Natural killer cell (primary cell): ENCODE measurements at places on chromosomes 5 and 9. TPM values are rescaled to one million over a fixed set of nuclear protein-coding genes. Genes with fewer than 3 reads are reported as not detected.

The IL17B gene
- not detected for total RNA-seq

The TLR4 gene
- 1.4 TPM for total RNA-seq

The FOXD4L6 gene
- not detected for total RNA-seq

The LTC4S gene
- total RNA-seq, result 3.5 TPM

The PDZD2 gene
- 1.3 TPM for total RNA-seq

The ORM2 gene
- total RNA-seq, result not detected

The IL13 gene
- not detected for total RNA-seq

The TAF11L10 gene
- total RNA-seq, result not detected

The PAX5 gene
- 2.1 TPM for total RNA-seq

DNA sequence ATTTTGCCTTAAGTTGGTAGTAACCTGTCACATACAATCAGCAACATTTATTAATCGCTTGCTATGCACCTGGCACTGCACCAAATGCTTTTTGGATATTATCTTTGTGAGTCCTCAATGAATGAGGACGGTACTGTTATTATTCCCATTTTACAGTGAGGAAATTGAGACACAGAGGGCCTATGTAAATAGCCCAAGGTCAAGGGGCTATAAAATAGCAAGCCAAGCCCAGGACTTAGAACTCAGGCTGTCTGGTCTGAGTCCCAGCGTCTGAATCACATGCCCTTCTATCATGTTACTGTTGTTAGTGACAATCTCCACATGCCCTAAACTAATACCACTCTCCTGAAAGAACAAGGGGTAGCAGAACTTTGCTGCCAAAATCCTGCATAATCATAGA, 60.0 kb downstream of the ERAP1 start:
- no peak for DNase-seq

GRCh38 chr5:132865668-132866341, 464 bp downstream of the GDF9 start:
- no peak for DNase-seq

- no peak for DNase-seq
These were observed 78.0 kb upstream of the SPRY4 start for GRCh38 chr5:142402752-142403318.

DNA sequence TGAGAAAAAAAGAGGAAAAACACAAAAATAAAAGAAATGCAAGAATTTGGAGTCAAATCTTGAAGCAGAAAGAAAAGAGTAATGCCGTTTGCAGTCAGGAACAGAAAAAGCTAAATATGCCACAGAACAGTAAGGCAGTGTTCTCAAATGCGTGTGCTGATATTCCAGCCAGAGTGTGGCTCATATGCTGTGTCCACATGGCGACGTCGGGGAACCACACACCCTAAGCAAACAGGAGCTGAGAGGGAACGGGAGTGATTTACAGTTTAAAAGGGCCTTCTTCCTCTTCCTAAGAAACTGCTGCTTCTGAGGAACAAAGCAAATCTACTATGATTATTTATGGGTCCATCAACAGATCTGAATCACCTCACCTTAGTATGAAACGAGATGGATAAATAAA, 42.7 kb downstream of the DDX31 start:
- DNase-seq, result no peak

DNA sequence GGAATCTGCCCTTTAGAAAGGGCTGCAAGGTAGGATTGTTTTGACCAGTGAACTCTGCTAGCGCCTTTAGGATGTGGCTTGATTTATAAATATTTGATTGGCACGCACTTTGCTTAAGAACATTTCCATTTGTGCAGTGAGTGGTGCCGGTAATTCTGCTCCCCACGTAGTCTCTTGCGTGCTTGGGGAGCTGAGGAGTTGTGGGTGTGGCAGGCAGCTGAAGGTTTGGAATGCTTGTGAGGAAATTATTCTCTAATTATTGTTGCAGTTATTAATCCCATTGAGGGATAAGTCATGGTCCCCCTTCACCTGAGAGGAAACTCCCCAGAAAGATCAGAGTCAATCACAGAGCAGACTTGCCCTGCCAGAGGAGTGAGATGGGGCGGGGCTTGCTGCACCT, 76.7 kb downstream of the FGF1 start:
- DNase-seq, result no peak

DNA sequence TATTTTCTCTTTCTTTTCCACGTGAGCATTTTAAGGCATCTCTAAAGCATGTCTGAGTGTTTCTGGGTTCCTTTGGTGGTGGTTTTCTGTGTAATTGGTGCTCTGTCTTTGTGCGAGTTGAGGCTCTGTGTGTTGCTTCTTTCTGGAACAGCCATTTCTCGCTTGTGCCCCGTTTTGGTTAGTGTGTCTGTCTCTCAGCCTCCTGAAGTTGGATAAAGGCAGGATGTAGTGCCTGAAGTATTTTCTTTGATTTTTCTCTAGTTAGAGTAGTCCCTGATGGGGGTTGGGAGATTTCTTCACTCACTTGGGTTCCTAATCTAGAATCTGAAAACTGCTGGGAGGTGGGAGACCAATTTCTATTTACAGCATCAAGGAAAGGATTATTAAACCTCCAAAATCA, 129.7 kb upstream of the TMEM161B start:
- no peak for DNase-seq

- no peak for DNase-seq
These were observed 13.3 kb downstream of the SPATA9 start for GRCh38 chr5:95669540-95669939.

DNA sequence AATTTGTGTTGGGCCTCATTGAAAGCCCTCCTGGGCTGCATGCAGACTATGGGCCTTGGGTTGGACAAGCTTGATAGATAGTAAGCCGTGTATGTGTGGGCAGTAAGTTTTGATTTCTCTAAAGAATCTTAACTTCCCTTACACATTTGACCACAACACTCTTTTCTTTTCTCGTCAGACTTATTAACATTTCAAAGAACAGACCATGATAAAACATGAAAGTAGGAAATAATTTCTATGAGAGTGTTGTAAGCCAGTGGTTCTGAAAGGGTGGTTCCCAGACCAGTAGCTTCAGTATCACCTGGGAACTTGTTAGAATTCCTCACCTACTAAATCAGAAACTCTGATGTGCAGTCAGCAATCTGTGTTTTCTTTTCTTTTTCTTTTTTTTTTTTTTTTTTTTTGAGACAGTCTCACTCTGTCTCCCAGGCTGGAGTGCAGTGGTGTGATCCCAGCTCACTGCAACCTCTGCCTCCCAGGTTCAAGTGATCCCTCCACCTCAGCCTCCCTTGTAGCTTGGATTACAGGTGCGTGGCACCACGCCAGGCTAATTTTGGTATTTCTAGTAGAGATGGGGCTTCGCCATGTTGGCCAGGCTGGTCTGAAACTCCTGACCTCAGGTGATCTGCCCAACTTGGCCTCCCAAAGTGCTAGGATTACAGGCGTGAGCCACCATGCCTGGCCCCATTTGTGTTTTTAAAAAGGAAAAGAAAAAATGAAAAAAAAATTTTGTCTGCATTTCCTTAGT, 20.0 kb upstream of the GCNT1 start:
- no peak for DNase-seq

- DNase-seq, result no peak
These were observed 169.2 kb downstream of the CACNA1B start for GRCh38 chr9:138046641-138047301.

DNA sequence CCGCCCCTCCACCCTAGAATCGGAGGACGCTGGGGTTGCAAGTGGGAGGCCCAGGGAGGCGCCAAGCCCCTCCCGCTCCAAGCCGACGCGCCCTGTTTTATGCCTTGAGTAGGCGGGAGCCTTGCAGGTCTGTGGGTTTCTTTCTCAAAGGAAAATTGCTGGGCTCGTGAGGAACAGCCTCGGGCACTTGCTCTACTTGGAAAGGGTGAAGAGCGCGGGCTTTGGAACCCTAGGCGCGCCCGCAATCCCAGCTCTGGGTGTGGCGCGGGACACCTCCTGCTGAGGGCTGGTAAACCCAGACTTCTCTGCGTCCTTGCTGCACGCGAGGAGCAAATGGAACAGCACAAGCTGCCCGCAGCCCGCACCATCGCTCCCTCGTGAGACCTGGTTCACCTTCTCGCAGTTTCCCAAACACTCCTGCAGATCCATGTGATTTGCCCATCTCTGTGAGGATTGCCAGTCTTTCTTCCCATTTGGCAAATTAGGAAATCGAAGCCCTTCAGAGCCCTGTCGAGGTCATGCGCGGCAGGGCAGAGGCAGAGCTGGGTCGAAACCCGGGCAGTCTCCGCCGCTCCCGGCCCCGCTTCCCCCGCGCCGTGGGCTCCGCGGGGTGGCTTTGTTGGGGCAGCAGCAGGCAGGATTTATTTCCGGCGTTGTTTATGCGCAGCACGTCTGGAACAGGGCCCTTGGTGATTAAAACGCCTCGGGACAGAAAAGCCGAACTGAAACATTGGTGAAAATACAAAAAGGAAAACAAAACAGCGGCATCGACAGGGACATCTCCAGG, 98.4 kb upstream of the CPLX2 start:
- no peak for DNase-seq

GRCh38 chr5:143521141-143521540, 117.7 kb upstream of the NR3C1 start:
- no peak for DNase-seq

- no peak for DNase-seq
These were observed 3.7 kb downstream of the MYO10 start for GRCh38 chr5:16932401-16932800.

- DNase-seq, result no peak
These were observed 383.7 kb downstream of the CAAP1 start for GRCh38 chr9:26508897-26509296.

- DNase-seq, result no peak
These were observed 99.3 kb upstream of the ERCC6L2 start for GRCh38 chr9:95776176-95776575.

GRCh38 chr5:95725937-95726810, 5.0 kb upstream of the RHOBTB3 start:
- no peak for DNase-seq

DNA sequence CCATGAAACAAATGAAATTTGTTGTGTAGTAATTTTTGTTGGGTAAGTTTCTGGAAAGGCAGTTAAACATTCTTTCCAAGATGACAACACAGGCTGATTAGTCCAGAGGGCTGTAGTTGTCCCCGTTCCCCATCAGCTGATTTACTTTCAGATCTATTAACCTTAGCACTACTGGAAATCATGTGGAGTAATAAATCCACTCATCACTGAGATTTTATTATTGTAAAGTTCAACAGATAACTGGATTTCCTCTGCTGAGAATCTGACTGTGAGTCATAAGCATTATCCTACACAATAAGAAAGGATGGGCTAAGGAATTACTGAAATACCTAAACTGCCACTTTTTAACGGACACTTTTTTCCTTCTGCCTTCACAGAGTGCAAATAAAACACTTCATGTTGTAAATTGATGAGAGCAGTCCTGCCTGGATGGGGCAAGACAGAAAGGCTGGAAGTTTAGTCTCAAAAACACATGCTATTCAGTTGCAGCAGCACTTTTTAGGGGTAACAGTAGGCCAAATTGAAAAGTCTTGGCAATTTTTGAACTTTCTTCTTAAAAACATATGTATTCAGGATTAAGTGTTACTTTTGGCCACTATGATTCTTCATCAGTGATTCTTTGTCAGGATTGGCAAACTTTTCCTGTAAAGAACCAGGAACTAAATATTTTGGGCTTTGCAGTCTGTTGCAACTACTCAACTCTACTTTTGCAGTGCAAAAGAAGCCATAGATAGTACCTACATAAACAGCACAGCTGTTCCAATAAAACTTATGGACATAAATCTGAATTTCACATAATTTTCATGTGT, 7.0 kb downstream of the STOM start:
- DNase-seq, result no peak

DNA sequence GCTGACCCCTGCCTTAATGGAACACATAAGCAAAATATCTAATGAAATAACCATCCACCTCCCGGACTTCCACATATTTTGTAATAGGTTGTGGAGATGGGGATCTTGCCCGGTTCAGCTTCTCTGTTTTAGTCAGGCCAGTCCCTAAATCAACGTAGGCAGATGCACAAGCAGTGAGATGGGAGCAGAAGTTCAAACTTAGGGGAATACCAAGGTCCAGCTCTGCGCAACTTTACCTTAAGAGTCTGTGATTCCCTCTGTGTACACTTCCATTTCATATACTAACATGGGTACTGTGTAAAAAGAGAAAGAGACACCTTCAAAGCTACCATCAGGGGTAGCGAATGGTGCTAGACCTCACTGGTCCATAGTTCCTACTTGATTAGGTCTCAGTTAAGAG, 110.9 kb downstream of the NTRK2 start:
- DNase-seq, result no peak

- DNase-seq, result no peak
These were observed 849.3 kb downstream of the TLE1 start for GRCh38 chr9:80839821-80840675.
